Right renal cortex interstitium (tissue), 3 donors: ENCODE measurements at places on chromosomes 16 and 17.

GRCh38 chr17:73973586-73974409 lies 229.7 kb upstream of the RPL38 start:
- no peak for DNase-seq

GRCh38 chr17:42016411-42016831 lies 818 bp downstream of the DNAJC7 start:
- DNase-seq, result no peak

- no peak for DNase-seq
Measured at GRCh38 chr17:76276461-76277299, 11.5 kb downstream of the UBALD2 start.

- no peak for DNase-seq
Measured at GRCh38 chr17:64113006-64113405, 16.9 kb downstream of the ERN1 start.

GRCh38 chr17:30321314-30321713 lies 12.5 kb downstream of the TMIGD1 start:
- DNase-seq, result no peak

DNA sequence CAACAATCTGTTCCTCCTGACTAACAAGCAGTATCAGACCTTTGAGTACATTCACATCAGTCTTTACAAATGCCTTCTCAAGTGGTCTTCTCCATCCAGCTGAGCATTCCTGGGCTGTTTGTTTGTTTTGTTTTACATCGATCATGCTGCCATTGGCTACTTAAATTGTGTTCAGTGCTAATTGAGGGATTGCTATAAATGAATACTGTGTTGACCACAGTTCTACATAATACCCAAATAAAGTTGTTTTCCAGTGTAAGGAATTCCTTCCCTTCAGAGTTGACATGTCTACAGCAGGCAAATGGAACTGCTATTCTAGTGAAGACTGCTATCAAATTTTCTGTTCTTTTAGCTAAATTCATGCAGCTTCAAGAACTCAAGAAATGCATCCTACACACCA lies 3.2 kb downstream of the CDH8 start:
- no peak for DNase-seq

DNA sequence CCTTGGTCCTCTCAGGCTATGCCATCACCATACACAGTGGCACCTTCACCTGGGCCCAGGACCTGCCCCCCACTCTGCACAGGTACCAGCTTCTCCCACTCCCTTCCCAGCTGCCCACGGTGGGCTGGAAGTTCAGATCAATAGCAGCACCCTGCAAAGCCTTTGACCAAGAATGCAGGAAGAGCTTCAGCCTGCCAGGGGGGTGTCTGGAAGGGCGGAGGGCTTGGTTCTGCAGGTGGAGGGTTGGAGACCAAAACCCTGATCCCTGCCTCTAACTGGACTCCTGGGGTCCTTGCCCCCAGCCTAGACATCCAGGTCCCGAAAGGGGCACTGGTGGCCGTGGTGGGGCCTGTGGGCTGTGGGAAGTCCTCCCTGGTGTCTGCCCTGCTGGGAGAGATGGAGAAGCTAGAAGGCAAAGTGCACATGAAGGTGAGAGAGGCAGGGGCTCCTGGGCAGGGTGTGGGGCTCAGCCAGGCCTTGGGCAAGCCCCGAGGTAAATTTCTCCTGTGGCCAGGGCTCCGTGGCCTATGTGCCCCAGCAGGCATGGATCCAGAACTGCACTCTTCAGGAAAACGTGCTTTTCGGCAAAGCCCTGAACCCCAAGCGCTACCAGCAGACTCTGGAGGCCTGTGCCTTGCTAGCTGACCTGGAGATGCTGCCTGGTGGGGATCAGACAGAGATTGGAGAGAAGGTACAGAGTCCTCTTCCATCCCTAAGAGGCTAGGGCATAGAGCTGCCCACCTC lies 34.3 kb downstream of the ABCC3 start:
- no peak for DNase-seq

- DNase-seq, result no peak
Measured at GRCh38 chr17:50697663-50698272, 9.9 kb downstream of the ANKRD40 start.

DNA sequence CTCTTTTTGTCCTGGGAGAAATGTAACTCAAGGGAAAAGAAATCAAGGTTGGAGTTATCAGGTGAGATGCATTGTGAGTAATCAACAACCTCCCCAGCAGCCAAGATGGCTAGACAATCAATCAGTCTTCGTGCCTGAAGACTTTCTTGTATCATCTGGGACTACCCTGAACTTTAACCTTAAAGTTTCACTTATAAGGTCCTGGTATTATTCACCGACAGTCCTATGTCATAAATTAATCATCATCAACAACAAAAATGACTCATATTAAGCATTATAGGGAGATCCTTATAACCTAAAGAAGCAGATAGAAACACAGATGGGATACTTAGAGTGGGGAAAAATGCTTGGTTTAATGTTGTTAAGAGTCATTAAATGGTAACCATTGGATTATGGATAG lies 7.7 kb upstream of the TEKT3 start:
- DNase-seq, result no peak

DNA sequence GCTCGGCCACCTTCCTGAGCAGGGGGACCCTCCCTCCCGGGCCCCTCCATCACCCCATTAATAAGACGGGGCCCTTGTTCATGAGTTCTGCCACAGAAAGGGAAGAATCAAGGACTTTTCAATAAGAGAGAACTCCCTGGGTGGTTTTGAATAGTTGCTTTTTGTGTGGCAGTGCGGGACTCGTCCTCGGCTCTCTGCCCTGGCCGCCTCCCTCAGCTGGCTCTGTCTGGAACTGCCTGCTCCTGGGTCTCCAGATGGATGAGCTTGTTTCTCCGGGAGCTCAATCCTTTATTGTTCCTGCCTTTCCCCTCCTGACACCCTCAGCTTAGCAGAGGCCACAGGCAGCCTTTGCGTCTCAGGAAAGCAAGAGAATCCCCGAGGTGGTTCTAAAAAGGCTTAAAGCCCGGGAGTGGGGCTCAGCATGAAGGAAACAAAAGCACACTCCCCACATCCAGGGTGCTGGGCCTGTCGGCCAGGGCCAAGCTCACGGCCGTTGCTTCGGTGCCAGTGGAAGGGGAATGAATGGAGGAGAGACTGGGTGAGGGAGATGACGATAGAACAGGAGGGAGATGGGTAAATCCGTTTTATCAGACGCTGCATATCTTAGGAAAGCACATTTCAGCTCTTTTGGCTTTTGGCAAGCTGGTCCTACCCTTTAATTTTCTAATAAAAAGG lies 60.2 kb downstream of the RAI1 start:
- DNase-seq, result no peak

DNA sequence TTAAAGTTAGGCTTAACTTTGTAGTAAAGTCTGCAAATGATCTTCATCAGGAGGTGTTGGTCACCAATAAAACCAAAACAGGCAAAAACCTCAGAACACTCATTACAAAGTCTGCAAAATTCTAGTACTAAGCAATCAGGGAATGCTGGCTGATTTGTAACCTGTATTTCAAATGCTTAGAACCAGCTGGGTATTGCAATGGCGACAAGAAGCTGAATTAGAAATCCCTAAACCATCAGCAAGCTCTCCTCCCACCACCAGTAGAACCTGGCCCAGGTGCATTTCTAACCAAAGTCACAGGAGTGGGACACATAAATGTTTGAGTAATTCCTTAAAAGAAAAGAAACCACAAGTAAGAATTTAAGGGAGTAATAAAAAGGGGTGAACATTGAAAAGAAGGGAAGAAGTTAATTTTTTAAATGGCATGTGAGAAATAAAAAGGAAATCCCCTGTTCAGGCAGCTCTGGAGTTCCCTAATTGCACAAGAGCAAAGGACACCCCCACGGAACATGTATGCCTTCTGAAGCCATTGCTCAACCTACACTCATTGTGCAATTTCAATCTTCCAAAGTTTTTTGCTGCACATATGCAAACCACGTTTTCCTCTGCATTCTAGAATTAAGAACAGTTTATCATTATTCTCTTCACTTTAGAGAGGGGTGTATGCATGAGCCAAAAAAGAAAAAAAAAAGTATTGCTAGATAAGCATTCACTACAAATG lies 102.9 kb downstream of the HIC1 start:
- DNase-seq, result no peak

GRCh38 chr17:29567554-29568330 lies 759 bp upstream of the TP53I13 start:
- no peak for DNase-seq

DNA sequence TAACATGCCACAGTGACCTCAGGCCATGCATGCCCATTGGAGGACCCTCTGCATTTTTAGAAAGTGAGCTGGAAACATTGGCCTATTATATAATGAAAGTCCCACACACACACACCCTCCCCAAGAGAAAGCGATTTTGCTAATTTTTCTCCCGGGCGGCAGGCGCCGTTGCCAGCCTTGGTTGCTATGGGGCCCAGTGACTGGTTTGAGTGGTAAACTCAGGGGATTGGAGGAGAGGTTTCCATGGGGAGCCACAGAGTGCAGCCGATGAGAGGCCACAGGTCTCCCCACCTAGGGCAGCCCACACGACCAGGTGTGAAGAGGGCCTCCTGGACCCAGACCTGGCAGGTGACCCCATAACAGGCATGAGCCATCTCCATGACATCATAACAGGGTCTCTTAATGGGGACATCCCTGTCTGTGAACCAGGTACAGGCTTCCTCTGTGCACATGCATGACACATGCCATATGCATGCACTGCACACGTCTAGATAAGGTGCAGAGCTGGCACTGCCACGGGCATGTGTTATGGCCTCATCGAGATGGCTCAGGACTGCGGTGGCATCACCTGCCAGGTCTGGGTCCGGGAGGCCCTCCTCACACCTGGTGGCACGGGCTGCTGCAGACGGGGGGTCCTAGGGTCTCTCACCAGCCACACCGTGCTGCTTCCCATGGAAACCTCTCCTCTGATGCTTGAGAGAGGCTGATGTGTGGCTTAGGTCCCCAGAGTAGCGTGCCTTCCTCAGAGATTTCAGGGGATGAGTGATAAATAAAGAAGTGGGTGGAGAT lies 144.1 kb downstream of the RBFOX3 start:
- DNase-seq, result no peak

DNA sequence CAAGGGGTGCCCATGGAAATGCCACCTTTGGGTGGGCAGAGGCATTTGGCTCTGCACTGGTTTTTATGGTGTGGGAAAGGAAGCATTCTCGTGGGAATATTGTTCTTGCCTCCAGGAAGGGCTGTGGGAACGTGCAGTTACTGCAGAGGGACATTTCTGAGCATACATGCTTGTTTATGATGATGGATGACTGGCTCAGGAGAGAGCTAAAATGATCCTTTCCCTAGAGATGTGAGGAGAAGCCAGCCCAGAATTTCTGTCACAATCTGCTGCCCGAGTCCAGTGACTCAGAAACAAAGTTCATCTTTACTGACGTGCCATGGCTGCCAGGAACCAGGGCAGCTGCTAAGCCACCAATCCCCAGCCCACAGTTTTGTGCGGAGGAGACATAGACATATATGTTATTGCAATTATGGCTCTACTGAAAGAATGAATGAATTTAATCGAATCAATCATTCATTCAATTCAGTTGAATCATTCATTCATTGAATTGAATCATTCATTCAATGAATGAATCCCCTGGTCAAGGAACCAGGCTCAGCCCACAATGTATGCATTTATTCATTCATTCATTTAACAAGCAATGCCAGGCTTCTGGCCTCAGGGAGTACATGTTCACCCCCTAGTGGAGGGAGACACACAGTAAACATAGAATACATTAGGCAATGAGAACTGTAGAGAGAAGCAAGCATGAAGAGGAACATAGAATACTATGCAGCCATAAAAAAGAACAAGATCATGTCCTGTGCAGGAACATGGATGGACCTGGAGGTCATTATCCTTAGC lies 414.4 kb upstream of the HSBP1 start:
- DNase-seq, result no peak

- DNase-seq, result no peak
Measured at GRCh38 chr17:49739641-49740271, 24.2 kb downstream of the FAM117A start.

- no peak for DNase-seq
Measured at GRCh38 chr16:11307639-11308492, 26.7 kb upstream of the PRM1 start.

DNA sequence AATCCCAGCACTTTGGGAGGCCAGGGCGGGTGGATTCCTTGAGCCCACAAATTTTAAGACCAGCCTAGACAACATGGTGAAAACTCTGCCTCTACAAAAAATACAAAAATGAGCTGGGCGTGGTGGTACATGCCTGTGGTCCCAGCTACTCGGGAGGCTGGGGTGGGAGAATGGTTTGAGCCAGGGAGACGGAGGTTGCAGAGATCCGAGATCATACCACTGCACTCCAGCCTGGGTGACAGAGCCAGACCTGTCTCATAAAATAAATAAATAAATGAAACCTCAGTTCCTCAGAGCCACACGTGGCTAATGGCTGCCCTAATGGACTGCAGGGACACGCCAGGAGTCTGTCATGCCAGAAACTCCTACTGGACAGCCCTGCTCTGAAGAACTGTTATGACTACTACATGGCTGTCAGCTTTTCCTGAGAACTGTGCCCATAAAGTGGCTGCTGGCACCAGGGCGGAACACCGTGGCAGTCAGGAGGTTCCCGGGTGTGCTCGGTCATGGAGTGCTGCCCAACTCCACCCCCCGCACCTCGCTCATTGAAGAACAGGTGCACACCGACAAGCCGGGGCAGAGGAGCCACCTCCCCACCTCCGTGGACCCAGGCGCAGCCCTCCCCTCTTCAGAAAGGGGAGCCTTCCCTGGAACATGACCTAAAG lies 4.3 kb downstream of the TMEM11 start:
- DNase-seq, result no peak

DNA sequence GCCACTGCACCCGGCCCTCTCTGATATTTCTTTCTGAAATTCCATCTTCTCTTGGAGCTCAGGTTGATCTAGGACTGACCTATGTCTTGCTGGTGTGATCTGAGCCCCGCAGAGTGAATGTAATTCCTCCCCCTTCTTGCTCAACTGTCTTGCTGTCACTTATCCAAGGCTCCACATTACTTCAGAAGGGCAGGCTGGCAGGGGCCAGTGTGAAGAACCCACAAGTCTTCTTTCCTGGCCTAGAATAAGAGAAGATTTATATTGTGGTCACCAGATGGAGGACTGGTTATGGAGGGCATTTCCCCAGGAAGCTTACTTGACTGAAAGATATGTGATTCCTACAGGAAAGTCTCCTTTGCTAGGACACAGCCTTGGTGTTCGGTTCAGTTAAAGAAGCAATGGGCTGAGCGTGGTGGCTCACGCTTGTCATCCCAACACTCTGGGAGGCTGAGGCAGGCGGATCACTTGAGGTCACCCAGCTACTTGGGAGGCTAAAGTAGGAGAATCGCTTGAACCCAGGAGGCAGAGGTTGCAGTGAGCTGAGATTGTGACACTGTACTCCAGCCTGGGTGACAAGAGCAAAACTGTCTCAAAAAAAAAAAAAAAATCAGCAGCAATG lies 13.4 kb downstream of the ITGAL start:
- no peak for DNase-seq

- no peak for DNase-seq
Measured at GRCh38 chr16:23949630-23950290, 114.0 kb downstream of the PRKCB start.

DNA sequence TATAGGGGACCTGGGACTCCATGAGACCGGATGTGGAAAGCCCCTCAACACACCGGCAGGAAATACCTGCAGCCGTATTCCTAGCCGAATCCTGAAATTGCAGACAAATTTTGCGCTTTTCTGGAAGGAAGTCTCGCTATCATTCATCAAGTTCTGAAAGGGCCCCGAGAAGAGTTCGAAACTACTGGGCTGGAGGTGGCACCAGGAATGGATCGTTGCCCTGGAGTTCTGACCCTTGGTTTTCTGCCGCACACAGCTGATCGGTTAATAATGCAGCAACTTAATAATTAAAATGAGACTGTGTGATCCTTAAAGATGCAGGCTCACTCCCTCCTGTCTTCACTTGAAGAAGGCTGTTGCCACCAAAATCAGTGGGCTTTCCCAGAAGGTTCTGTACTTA lies 55.7 kb upstream of the MRTFB start:
- DNase-seq, result no peak
